ENCODE measurements at places on chromosomes 1 and 21. TPM values are rescaled to one million over a fixed set of nuclear protein-coding genes. Genes with fewer than 3 reads are reported as not detected.

Gene WLS
- total RNA-seq, result not detected

Gene RCSD1
- 44.1 TPM for total RNA-seq

Gene LCE2C
- not detected for total RNA-seq

Gene CNR2
- 0.04 TPM for total RNA-seq

Gene TSSK3
- total RNA-seq, result 0.67 TPM

Gene SMCP
- not detected for total RNA-seq

Gene WDR64
- not detected for total RNA-seq

Gene IL12RB2
- 49.9 TPM for total RNA-seq

Gene SYPL2
- 0.13 TPM for total RNA-seq

Gene S100A5
- total RNA-seq, result 1.1 TPM

Gene HPCA
- not detected for total RNA-seq

Gene FCGR2B
- total RNA-seq, result not detected

Gene CNIH3
- total RNA-seq, result 0.82 TPM

Gene CFAP74
- total RNA-seq, result not detected

Gene EPHA10
- not detected for total RNA-seq

Gene CFAP45
- 1.2 TPM for total RNA-seq

Gene NIT1
- total RNA-seq, result 38.6 TPM

Gene ILDR2
- 4.9 TPM for total RNA-seq

Gene KIF17
- not detected for total RNA-seq

Gene FCRL5
- total RNA-seq, result not detected

Gene CYB561D1
- 8.2 TPM for total RNA-seq

Gene REN
- not detected for total RNA-seq

Gene PRAMEF10
- not detected for total RNA-seq

Gene VWA5B1
- total RNA-seq, result not detected

Gene FCAMR
- total RNA-seq, result not detected

Gene CORT
- 0.23 TPM for total RNA-seq

Gene TNFRSF9
- total RNA-seq, result 270 TPM

Gene BNIPL
- total RNA-seq, result 0.90 TPM

Gene CFHR1
- total RNA-seq, result not detected

Gene HAO2
- not detected for total RNA-seq

Gene CYP4X1
- total RNA-seq, result not detected

Gene CAMK2N1
- total RNA-seq, result 2.5 TPM

Gene SLC25A34
- 0.75 TPM for total RNA-seq

Gene S100PBP
- total RNA-seq, result 34.8 TPM

Gene ANGPTL1
- not detected for total RNA-seq

Gene ADGRL4
- total RNA-seq, result not detected

Gene OR2AK2
- not detected for total RNA-seq

Gene OR2M2
- not detected for total RNA-seq

Gene OR2M3
- total RNA-seq, result not detected

Gene TMEM240
- 0.48 TPM for total RNA-seq

Gene ACTN2
- not detected for total RNA-seq

Gene FMN2
- total RNA-seq, result not detected

Gene DNASE2B
- not detected for total RNA-seq

Gene TTC22
- 1.6 TPM for total RNA-seq

Gene ZRANB2
- 103 TPM for total RNA-seq

Gene RIMS3
- 1.2 TPM for total RNA-seq

Gene RNU1-1
- 907 TPM for total RNA-seq

Gene SPATA17
- total RNA-seq, result not detected

Gene TACSTD2
- total RNA-seq, result not detected

Gene HFM1
- total RNA-seq, result not detected

Gene DMBX1
- total RNA-seq, result not detected
